ENCODE measurements at places on chromosomes 1 and 21. TPM values are rescaled to one million over a fixed set of nuclear protein-coding genes. Genes with fewer than 3 reads are reported as not detected.

FCGR3A gene
- 0.52 TPM for total RNA-seq

RNU1-3 gene
- total RNA-seq: 1,730 TPM

CNTN2 gene
- total RNA-seq: not detected

SPATA21 gene
- total RNA-seq: not detected

SFN gene
- total RNA-seq: 1.8 TPM

ISG15 gene
- total RNA-seq: 413 TPM

PLA2G2F gene
- not detected for total RNA-seq

LEMD1 gene
- total RNA-seq: not detected

DMBX1 gene
- total RNA-seq: not detected

DNA sequence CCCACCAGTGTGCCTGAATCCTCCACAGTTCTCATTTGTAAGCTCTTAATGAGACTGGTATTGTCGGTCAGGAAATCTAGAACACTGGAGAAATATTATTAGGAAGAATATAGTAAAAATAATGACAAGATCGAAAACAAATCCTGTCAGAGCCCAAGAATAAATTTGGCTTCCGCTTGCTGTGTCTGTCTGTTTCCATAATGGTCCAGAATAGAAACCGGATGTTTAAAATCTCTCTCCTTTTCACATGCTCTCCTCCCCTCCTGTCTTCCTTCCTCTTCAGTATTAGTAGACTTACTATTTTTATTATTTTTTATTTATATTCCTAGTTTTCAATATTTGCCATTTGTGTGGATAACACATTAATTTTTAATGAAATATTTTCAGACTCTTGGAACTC lies 187.7 kb downstream of the SDCCAG8 start:
- no peak for DNase-seq

DNA sequence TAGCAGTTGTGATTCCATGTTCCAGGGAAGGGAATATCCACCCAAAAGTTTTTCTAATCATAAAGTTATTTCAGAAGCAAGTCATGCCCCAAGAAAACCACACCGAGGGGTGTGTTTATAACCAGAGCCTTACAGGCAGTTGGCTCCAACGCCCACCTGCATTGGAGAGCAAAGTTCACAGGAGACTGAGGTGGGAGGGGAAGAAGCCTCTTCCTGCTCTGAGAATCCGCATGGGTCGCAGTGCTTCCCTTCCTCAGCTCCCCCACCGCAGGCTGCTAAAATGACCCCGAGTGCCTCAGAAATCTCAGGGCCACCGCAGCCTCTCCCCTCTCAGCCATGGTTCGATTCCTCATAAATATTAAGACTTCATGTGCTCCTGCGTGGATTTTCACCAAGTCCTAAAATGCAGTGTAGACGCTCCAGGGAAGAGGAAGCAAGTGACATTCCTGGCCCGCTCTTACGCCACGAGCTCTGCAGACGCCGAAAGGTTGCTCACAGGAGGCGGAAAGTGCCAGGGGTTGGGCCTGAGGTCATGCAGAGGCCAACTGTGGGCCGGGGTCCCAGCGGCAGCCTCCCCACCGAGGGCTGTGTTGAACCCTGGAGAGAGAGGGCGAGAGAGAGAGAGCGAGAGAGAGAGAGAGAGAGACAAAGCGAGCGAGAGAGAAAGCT lies 13.4 kb upstream of the SPSB1 start:
- DNase-seq: no peak

DNA sequence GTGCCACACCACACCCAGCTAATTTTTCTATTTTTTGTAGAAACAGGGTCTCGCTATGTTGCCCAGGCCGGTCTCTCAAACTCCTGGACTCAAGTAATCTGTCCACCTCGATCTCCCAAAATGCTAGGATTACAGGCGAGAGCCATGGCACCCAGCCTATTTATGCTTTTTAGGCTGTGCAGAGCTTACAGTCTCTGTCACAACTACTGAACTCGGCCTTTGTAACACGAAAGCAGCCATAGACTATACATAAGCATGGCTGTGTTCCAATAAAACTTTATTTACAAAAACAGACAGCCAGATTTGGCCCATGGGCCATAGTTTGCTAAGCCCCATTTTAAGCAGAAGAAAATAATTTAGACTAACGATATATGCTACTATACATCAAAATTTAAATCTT lies 54.4 kb downstream of the NID1 start:
- DNase-seq: no peak

DNA sequence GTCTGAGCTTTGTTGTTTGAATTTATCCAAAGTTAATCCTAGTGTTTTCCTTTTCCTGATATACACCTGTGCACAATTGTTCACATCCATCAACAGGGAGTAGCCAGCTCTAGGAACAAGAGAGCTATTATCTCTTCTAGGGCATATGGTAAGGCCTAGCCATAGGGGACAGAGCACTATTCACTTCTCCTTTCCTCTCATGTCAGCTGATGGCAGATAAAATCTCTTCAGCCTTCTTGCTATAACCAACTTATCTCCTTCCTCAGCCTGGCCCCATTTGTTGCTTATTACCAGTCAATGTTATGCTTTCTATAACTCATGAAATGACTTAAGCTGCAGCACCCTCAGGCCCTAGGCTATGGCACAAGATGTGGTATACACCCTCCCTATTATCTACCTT lies 38.9 kb downstream of the PATJ start:
- DNase-seq: no peak

DNA sequence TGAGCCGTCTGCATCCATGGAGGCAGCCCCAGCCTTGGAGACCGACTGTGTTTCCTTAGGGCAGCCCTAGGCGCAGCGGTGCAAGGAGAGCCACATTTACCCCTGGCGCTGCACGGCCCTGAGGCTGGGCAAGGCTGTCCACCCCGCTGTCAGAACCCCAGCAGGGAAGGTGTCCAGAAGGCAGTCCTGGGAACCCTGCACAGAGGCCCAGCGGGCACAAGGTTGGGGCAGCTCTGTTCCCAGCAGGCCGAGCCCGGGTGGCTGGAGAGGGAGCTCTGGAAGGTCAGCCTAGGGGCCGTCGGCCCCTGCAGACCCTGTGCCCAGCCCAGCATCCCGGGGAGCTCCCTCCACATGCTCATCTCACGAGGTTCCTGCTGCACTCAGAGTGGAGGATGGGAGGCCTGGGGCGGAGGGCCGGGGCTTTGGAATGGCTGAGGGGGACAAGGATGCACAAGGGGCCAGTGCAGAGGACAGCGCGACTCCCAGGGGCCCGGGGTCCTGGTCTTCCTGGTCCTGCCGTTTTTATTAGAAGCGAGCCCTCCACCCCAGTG lies 19.9 kb upstream of the SAMD11 start:
- no peak for DNase-seq

DNA sequence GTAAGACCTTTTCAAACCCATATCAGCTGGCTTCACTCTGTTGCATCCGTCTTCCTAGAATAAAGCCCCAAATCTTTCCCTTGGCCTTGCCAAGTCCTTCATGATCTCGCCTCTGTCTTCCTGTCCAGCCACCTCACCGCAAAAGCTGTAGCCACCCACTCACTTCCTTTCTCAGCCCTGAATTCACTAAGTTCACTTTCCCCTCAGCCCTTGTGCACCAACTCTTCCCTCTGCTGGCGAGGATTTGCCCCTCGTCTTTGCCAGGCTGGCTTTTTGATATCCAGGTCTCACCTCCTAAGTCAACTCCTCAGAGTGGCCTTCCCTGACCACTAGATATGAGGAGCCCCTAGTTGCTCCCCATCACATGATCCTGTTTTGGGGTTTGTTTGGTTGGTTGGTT lies 3.9 kb upstream of the COL16A1 start:
- no peak for DNase-seq

- peak; percentile 13 for DNase-seq
Observed at GRCh38 chr1:24387636-24388175, 25.9 kb downstream of the STPG1 start.

- no peak for DNase-seq
Observed at GRCh38 chr1:107689159-107689558, 275.8 kb downstream of the VAV3 start.

- no peak for DNase-seq
Observed at GRCh38 chr1:156673387-156674121, 3.7 kb downstream of the NES start.

GRCh38 chr1:50490640-50491039 lies 67.4 kb upstream of the DMRTA2 start:
- no peak for DNase-seq

DNA sequence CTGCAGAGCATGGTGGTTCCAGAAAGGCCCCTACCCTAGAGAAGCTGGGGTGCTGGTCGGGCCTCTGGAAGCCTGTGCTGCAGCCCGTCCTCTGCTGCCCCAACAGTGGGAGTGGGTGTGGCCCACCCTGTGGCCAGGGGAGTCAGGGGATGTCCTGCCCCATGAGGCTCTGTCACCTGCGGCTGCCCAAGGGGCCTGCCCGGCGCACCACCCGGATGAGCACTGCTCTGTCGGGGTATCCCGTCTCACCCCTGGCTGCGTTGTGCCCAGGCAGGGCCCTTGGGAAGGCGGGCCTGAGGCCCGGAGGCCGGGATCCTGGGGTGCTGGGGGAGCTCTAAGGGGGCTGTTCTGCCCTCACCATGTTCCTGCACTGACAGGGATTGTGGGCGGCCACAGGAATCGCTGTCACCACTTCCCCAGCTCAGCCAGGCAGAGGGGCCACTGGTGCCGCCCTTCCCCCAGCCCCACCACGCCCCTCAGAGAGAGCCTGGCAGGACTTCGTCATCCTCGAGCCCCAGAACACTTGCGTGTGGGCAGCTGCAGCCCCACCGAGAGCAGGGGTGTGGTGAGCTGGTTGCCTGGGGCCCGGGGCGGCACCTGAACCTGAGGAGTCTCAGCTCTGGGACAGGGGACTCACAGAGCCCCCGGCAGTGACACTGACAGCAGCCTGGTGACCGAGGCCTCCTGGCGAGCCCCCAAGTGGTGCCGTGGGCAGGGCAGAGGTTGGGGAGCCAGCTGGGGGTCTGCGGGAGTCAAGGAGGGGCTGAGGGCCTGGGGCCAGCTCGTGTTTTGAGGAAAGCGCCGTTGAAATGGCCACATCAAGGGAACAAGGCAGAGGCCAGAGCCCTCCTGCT lies 20.2 kb downstream of the PANK4 start:
- DNase-seq: no peak

- DNase-seq: no peak
Observed at GRCh38 chr21:45169001-45169400, 94.6 kb downstream of the ADARB1 start.

GRCh38 chr21:37711836-37712568 lies 204.3 kb downstream of the KCNJ6 start:
- peak; percentile 60 for DNase-seq

GRCh38 chr21:42747276-42747701 lies 93.9 kb downstream of the PDE9A start:
- DNase-seq: no peak

DNA sequence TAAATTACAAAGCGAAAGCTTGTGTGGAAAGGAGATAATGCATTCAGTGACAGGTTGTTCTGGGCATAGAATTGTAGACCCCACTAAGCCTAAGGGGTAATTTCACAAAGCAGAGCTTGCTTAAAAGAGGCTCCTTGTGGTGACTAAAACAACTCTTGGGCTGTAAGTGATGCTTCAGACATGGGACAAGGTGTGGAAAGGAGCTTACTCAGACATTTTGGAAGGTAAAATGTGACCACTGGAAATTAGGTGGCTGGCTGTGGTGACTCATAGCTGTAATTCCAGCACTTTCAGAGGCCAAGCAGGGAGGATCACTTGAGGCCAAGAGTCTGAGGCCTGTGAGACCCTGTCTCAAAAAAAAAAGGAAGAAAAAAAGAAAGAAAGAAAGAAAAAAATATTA lies 51.1 kb upstream of the LRRC8C start:
- no peak for DNase-seq

GRCh38 chr1:12473596-12474362 lies 144.2 kb downstream of the DHRS3 start:
- no peak for DNase-seq

DNA sequence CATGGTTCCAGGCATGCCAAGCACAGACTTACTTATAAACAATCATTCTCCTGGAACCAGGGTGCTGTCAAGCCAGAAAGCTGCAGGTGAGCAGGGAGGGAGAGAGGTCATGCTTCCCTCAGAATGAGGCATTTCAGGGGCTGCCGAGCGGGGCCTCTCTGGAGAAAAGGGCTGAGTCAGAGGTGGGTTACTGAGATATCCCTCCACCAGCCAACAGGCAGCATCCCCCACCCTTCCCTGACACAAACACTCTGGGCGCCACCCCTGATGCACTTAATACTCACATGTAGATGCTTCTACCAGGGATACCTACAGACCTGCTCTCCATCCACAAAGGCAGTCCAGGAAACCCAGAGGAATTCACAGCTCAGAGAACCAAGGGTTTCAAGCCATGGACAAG lies 13.1 kb downstream of the STK40 start:
- DNase-seq: no peak

DNA sequence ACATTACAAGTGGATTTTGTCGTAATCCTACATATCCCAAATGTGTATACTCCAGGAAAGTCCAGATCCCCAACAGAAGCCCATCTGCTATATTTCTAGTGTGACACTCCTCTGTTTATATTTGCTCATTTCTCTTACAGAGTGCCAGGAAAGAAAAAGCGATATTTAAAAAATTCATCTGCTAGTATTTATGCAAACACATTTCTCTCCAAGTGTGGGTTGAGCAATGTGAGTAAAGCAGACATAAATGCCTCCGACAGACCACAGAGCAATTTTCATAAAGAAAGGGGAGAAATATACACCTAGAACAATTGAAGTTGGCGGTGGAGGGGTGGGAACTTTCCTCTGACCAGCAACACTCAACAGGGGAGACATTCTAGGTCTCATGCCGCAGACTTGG lies 22.2 kb upstream of the RAP1A start:
- DNase-seq: no peak
